ENCODE measurements at places on chromosomes 1 and 21.

DNA sequence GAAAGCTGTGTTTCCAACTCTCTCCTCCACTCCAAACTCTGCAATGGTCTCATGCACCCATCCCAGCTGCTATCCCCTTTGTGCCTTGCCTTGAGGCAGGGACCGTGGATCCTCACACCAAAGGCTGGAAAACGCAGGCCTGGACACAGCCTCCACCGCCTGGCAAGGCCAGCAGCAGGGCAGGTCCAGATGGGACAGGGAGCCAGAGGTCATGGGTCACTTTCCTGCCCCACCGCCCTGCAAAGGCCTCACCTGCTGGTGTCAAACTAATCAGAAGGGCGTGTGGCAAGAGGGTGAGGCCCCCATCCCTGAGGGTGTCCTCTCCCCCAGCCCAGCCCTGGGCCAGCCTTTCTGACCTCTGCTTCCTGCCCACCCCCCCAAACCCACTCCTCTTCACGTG is 106.3 kb downstream of the PAX7 start:
- no peak for DNase-seq

DNA sequence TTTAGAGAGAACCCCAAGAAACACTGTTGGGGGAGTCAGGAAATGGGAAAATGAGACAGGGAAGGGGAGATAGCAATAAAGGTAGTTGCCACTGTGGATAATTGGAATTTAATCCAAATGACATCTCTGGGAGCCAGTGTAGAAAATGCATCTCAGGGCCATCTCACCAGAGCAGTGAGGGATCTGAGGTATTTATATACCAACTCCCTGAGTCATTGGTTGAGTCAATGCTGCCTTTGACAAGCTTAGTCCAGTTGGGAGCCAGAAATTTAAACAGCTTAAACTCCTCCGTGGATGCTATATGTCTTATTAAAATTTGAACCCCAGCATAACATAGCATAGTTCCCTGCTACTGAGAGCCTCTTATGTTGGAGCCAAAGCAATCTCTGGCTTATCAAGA is 140.3 kb downstream of the SLC30A10 start:
- DNase-seq, result no peak

DNA sequence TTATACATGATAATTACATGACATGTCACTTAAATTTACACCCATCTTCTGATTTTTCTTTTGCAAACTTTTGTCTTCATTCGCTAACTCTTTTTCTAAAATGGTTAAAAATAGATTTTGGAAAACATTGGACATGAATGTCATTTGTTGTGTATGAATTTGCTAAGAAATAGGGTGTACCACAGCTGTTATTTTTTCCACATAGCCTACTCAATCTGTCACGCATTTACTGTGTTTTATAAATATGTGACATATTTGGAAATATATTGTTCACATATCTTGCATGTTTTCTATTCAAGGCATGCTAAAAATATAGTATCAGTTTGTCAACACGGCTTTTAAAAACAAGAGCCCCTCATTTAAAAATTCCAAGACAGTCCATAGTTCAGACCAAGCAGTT is 47.9 kb upstream of the TARBP1 start:
- no peak for DNase-seq

GRCh38 chr1:227038401-227038800 is 98.3 kb downstream of the COQ8A start:
- DNase-seq, result peak; percentile 62

DNA sequence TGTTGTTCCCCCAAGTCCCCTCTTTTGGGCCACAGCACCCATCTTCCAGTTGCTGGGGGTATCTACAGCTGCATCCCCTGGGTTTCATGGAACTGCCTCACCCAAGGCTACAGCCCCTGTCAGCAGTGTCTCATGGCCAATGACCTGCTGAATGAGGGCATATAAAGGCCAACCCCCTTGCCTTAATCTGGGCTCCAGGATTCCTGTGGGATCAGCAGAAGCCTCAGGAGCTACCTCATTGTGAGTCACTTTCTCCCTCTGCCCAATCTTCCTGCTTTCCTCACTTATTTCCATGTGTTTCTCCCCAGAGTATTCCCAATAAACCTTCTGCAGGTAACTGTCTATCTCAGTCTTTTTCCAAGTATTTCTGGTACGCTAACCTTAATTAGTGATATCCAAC is 37.3 kb upstream of the SYT14 start:
- DNase-seq, result peak; percentile 71

DNA sequence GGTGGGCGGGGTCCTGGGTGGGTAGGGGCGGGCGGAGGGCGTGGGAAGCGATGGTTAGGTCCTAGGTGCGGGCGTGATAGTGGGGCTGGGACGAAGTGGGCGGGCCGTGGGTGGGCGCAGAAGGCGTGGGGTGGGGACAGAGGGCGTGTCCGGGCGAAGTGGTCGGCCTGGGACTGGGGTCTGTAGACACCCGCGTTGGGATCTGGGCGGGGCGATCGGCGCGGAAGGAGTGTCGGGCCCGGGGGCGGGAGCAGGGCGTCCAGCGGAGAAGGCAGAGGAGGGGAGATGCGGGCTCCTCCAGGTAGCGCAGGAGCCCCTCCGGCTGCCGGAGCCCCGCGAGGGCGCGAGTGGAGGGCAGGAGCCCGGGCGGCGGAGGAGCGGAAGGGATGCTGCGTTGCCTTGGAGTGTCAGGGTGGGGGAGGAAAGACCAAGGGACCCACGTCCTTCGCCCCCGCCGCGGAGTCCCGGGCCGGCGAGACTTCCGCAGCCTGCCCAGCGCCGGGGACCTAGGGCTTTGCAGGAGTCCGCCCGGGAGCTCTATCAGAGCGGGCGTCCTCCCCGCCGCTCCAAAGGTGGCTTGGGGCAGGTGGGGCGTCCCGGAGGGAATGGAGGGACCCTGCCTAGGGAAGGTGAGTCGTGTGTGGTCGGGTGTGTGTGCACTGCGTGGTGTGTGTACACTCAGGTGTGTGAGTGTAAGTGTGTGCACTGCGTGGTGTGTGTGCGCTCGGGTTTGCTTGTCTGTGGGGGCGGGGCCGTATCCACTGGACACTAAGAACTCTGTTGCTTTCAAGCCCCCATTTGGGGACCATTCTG is 27.0 kb upstream of the PRSS38 start:
- no peak for DNase-seq

DNA sequence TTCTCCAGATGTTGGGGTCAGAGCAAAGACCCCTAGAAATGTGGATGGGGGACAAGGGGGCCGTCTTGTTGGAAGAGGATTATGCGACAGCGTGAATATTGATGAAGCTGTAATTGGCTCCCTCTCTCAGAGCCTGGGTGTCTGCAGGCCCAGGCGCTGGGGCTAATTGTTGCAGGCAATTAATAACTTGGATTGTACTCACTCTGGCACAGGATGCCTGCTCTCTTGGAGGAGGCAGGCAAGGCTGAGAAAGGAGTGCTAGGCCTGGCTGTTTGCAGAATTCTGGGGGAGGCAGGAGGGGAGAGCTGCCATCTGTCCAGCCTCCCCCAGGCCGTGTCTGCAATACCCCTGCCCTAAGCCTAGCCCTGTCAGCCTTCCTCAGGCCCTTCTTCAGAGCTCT is 4.1 kb upstream of the DISP3 start:
- DNase-seq, result no peak

GRCh38 chr1:23178414-23178813 is 9.8 kb upstream of the LUZP1 start:
- DNase-seq, result no peak

DNA sequence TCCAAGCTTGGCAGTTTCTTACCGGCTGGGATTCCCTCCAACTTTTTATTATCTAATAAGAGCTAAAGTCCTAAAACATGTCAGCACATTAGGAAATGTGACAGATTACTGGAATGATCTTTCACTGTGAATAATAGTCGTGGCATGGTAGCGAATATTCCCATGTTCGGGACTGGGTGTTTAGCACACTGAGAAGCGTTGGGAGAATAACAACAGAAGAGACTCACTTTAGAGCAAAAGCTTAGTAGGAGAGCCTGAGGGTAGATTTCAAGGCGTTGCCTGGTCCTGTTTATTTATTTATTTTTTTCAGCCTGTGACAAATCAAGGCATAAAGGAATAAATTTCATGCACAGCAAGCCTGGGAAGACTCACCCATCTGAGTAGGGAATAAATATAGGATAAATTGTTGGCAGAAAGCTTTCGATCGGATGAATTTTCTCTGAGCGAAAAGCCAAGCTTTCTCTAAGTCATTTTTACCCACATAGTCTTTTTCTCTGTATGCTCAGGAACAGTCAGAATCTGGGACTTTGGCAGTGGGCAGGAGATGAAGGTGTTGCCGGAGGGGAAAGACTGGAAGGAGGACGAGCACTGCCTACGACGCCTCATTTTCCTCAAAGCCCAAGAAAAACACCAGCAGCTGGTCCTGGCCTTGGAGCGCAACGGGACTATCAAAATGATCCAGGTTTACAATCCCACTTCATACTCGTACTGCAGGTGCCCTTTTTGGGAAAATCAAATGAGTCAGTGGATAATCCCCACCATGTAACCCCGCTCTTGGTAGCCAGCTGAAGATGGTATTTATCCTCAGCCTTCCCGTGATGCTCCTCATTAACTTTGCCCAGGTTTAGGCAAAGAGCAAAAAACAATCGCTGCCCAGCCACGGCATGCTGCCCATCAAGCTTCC is 97.2 kb downstream of the WDR64 start:
- DNase-seq, result peak; percentile 45

DNA sequence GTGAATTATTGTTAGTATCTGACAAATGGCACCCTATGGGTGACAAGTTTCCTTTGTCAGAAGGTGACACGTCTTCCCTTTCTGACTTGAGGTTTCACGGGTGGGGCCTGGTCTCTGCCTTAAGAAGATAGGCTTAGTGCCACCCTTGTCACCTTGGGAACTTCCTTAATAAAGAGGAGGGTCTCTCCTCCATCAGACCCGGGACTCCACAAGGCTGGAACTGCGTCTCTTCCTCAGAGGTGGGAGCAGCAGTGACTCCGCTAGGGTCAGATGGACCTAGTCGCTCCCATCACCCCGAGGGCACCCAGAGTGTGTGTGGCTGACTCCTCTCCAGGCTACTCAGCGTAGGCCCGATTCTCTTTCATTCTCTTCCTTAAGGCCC is 774 bp upstream of the WDTC1 start:
- no peak for DNase-seq

- DNase-seq, result no peak
Measured at GRCh38 chr1:21206117-21206516, 29.4 kb upstream of the EIF4G3 start.

- peak; percentile 79 for DNase-seq
Measured at GRCh38 chr1:162678439-162678838, 46.2 kb downstream of the DDR2 start.

DNA sequence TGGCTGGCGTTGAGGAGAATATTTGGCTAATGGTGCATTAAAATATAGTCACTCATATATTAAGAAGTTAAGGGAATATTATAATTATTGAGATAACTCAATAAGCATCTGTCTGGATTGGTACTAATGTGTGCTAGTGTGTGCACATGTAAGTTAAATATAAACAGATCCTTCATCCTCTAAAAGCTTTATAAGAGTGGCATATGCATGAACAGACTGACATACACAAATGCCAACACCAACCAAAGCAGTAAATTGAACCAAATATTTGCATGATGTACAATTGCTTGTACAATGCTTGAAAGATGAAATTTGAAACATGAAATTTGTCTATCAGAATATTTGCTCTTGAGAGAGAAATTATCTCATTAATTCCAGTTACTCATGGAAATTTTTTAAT is 344.9 kb downstream of the ADGRL2 start:
- DNase-seq, result no peak

GRCh38 chr1:93427656-93428055 is 20.3 kb upstream of the FNBP1L start:
- no peak for DNase-seq

DNA sequence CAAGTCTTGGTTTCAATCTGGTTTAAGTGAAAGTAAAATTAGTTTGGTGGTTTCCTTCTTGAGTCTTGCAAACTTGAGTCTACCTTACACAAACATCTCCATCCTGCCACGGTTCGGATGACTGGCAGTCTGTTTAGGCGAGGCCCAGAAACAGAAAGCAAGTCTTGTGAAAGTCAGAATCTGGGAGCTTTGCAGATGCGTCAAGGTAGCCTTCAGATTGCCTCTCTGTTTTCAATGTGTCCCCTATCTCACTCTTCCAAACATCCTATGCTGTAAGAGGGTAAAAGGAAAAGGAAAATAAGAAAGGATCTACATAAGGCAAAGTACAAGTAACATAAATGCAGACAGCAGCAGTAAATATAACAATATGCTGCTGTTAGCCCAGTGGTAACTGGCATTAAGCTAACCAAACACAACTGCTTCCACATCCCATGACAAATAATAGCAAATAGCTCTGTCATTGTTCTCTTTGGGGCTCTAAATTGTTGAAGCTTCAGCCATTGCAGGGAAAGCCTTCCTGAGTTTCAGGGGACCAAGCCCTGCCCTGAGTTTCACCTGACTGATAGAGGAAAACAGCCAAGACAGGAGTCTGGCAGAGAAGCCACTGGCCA is 26.2 kb upstream of the C1orf105 start:
- peak; percentile 38 for DNase-seq

DNA sequence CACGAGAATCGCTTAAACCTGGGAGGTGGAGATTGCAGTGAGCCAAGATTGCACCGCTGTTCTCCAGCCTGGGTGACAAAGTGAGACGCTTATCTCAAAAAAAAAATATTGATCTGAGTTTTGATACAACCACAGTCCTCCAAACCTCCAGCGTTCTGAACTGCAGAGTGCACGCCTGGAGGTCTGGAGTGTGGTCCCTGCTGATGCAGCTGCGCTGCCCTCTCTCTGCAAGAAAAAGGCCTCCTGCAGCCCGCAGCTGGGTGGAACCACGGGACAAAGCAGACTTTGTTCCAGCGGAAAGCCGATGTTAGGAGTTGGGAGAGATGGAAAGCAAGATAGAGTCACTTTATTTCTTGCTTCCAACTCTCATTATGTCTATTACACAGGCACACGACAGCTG is 144.9 kb upstream of the SOD1 start:
- DNase-seq, result no peak
